Hepatocyte (in vitro differentiated cells): ENCODE measurements at places on chromosomes 13 and 19. TPM values are rescaled to one million over a fixed set of nuclear protein-coding genes. Genes with fewer than 3 reads are reported as not detected.

TEX101 gene
- not detected in 2 replicates for polyA plus RNA-seq

SHISA2 gene
- polyA plus RNA-seq, result 1.0 and 1.1 TPM in 2 replicates

ZNF471 gene
- 1.7 and 2.5 TPM in 2 replicates for polyA plus RNA-seq

FCER2 gene
- not detected in 2 replicates for polyA plus RNA-seq

TNNT1 gene
- 32.1 and 86.4 TPM in 2 replicates for polyA plus RNA-seq

GAPDHS gene
- polyA plus RNA-seq, result not detected in 2 replicates

PLVAP gene
- 2.5 and 5.3 TPM in 2 replicates for polyA plus RNA-seq

ZNF541 gene
- polyA plus RNA-seq, result 0.05 and 0.84 TPM in 2 replicates

MAST1 gene
- polyA plus RNA-seq, result 0.22 and 0.54 TPM in 2 replicates

GRCh38 chr19:14649020-14649419, 25.6 kb downstream of the ADGRE3 start:
- no peak overlapping the region for H3K27ac ChIP-seq
- no peak for DNase-seq
- no peaks in the 10 kb centered on the region for H3K4me1 ChIP-seq
- no peaks in the 10 kb centered on the region for H3K27me3 ChIP-seq
- H3K4me3 ChIP-seq, result no peak overlapping the region
- no peaks in the 10 kb centered on the region for H3K36me3 ChIP-seq

GRCh38 chr13:34731486-34731885, 210.6 kb upstream of the NBEA start:
- DNase-seq, result no peak
- no peaks in the 10 kb centered on the region for H3K27me3 ChIP-seq
- no peak overlapping the region for H3K27ac ChIP-seq
- no peaks in the 10 kb centered on the region for H3K36me3 ChIP-seq
- no peaks in the 10 kb centered on the region for H3K4me1 ChIP-seq
- H3K4me3 ChIP-seq, result no peak overlapping the region

DNA sequence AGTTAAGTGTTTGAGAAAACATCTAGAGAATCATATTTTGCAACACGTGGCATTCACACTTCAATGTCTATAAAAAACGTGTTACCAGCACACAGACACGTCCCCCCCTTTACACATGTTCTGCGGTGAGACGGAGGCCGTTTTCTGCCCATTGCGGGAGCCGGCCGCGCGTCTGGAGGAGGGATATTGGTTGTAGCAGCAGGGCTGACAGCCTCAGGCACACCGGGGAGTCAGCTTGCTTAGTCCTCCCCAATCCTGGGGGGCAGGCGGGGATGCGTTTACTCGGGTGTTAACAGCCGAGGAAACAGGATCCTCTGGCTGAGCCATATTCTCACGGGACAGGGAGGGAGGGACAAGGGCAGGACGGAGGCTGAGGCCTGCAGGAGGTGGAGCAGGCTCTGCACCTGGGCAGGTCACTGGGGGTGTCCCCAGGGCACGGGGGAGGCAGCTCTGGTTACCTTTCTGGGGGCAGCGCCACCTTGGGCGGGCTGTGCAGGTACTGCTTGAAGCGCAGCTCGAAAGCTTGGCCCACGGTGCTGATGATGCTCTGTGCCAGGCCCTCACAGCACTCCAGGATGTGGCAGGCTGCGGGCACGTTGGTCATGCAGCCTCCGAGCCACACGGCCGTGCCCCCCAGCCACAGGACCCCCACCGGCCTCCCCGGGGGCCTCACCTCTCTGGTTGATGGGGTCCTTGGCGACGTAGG, 25.0 kb downstream of the SHC2 start:
- no peak for DNase-seq
- H3K27me3 ChIP-seq, result no peaks in the 10 kb centered on the region
- no peak overlapping the region for H3K27ac ChIP-seq
- no peaks in the 10 kb centered on the region for H3K4me1 ChIP-seq

GRCh38 chr19:17843292-17843827, 4.4 kb downstream of the JAK3 start:
- peaks cover 21% of the 10 kb centered on the region for H3K27me3 ChIP-seq
- H3K27ac ChIP-seq, result no peak overlapping the region
- H3K4me3 ChIP-seq, result no peak overlapping the region
- H3K36me3 ChIP-seq, result no peaks in the 10 kb centered on the region
- no peak for DNase-seq

- DNase-seq, result no peak
- peaks cover 8% of the 10 kb centered on the region for H3K4me1 ChIP-seq
- H3K4me3 ChIP-seq, result no peak overlapping the region
- H3K36me3 ChIP-seq, result no peaks in the 10 kb centered on the region
- no peaks in the 10 kb centered on the region for H3K27me3 ChIP-seq
- H3K27ac ChIP-seq, result no peak overlapping the region
Measured at GRCh38 chr19:54154603-54155345, 4.7 kb downstream of the LENG1 start.

GRCh38 chr13:28820099-28821051, at the start of gene MTUS2:
Gene MTUS2, plus strand, starts transcription at chr13:28820339.
- peak within 1 kb of the TSS; percentile 70 for H3K4me3 ChIP-seq
- H3K4me1 ChIP-seq, result peaks cover 13% of the 10 kb centered on the region

GRCh38 chr19:8609279-8610040, 1.1 kb downstream of the ADAMTS10 start:
- peak overlapping the region; percentile 63 for H3K4me3 ChIP-seq
- H3K4me1 ChIP-seq, result peaks cover 6% of the 10 kb centered on the region
- DNase-seq, result peak; percentile 78
- H3K27ac ChIP-seq, result peak overlapping the region; percentile 91

DNA sequence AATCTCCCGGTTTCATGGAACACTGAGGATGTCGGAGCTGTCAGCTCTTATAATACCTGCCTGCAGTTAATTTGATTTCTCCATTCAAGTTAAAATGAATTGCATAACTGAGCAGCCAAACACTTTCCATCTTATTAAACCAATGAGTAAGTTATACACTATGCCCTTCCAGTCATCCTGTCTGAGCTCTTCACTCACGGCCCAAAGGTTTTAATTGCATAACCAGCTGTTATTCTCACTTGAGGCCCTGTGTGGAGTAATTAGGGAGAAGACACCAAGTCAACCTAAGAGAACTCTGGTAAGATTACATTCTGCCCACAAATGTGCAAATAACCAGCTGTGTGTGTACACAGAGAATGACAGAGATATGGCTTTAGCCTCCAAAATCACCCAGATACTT, 303.5 kb downstream of the TBC1D4 start:
- no peaks in the 10 kb centered on the region for H3K4me1 ChIP-seq
- H3K27me3 ChIP-seq, result no peaks in the 10 kb centered on the region

DNA sequence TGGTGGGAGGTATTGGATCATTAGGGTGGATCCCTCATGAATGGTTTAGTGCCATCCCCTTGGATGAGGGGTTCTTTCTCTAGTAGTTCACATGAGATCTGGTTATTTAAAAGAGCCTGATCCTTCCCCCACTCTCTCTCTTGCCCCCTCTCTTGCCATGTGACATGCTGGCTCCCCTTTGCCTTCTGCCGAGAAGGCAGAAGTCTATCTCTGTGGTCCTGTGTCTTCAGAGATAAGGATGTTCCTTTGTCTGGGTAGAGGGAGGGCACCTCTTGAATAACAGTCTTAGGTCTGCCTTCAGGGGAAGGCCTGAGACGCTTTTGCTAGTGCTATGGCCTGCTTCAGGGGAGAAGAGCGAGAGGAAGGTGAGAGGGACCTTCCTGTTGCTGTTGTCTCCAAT, 2.0 kb upstream of the ZDHHC20 start:
- H3K27me3 ChIP-seq, result no peaks in the 10 kb centered on the region
- DNase-seq, result no peak
- no peak overlapping the region for H3K27ac ChIP-seq
- no peak overlapping the region for H3K4me3 ChIP-seq
- H3K4me1 ChIP-seq, result peaks cover 8% of the 10 kb centered on the region
- H3K36me3 ChIP-seq, result no peaks in the 10 kb centered on the region

DNA sequence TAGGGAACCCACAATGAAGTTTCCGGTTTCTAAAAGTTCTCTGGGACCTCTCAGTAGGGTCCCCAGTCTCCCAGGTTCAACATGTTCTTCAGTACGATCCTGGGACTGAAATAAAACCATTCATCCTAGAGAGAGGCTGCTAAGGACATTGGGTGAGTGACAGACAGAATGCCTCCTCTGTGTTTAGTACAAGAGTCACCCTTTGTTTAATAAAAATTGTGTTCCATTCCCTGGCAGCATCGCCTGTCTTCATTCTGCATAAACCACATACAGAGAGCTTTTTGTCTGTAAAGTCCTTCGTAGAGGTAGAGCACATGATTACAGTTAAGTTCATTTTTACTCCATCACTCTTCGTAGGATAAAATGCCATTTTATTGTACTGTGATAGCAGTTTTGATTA, 95.3 kb upstream of the GPR12 start:
- H3K4me3 ChIP-seq, result no peak overlapping the region
- H3K36me3 ChIP-seq, result no peaks in the 10 kb centered on the region
- peaks cover 62% of the 10 kb centered on the region for H3K27me3 ChIP-seq
- H3K27ac ChIP-seq, result no peak overlapping the region
- DNase-seq, result no peak

- peak; percentile 66 for DNase-seq
- peaks cover 31% of the 10 kb centered on the region for H3K4me1 ChIP-seq
- no peaks in the 10 kb centered on the region for H3K27me3 ChIP-seq
- H3K27ac ChIP-seq, result peak overlapping the region; percentile 61
Measured at GRCh38 chr13:98509271-98510155, 67.4 kb downstream of the STK24 start.

GRCh38 chr19:33686687-33687480, 65.1 kb downstream of the CHST8 start:
- H3K36me3 ChIP-seq, result no peaks in the 10 kb centered on the region
- H3K27me3 ChIP-seq, result peaks cover 18% of the 10 kb centered on the region
- H3K27ac ChIP-seq, result no peak overlapping the region
- DNase-seq, result no peak
- no peaks in the 10 kb centered on the region for H3K4me1 ChIP-seq

DNA sequence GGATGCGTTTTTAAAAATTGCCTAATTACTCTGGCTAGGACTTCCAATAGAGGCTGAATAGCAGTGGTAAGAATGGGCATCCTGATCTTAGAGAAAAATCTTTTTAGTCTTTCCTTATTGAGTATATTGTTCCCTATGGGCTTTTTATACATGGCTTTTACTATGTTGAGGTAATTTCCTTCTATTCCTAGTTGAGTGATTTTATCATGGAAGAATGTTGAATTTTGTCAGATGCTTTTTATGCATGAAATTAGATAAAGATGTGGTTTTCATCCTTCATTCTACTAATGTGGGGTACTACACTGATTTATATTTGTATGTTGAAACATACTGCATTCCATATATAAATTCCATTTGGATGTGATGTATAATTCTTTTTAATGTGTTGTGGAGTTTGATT, 2673.8 kb downstream of the PCDH9 start:
- H3K4me1 ChIP-seq, result no peaks in the 10 kb centered on the region
- H3K4me3 ChIP-seq, result no peak overlapping the region
- H3K27ac ChIP-seq, result no peak overlapping the region

DNA sequence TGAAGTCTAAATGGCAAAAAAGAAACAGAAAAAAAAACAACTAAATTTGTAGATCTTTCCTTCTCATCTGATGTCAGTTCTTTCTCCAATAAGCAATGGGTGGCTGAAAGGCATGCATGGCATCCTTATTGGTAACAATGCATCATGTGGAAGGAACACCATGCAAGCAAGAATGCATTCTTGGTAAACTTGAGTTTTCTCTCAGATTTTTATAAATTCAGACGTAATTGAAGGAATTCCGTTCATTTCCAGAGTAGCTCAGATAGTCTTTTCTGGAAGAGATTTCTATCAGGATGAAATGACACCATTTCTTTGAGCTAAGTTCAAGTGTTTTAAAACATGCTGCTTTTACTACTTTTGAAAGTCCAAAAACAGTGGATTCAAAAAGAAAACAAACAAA, 373.0 kb downstream of the COG6 start:
- H3K4me3 ChIP-seq, result no peak overlapping the region
- H3K27ac ChIP-seq, result no peak overlapping the region
- H3K27me3 ChIP-seq, result no peaks in the 10 kb centered on the region
- H3K4me1 ChIP-seq, result no peaks in the 10 kb centered on the region
- no peaks in the 10 kb centered on the region for H3K36me3 ChIP-seq

DNA sequence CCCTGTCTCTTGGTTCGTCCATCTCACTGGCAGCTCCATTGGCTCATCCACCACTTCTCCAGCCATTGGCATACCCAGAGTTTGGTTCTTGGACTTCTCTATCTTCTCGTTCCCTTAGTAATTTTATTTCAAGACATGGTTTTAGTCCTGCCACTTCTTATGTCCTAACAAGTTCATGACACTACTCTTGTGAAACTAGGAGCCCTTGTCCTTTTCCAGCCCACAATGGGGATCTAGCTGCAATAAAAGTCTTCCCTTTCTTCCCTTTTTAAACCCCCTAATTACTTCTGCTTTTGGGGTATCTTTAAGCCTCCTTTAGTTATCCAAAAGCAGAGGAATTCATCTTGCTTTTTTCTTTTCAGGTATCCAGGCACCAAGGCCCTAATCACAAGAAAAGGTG, 2.9 kb upstream of the RCBTB2 start:
- H3K27me3 ChIP-seq, result no peaks in the 10 kb centered on the region
- no peak overlapping the region for H3K4me3 ChIP-seq
- no peak overlapping the region for H3K27ac ChIP-seq
- DNase-seq, result no peak
- peaks cover 9% of the 10 kb centered on the region for H3K4me1 ChIP-seq
- H3K36me3 ChIP-seq, result no peaks in the 10 kb centered on the region

GRCh38 chr19:42081584-42082203, 5.7 kb downstream of the ZNF574 start:
- H3K4me1 ChIP-seq, result peaks cover 9% of the 10 kb centered on the region
- no peak overlapping the region for H3K4me3 ChIP-seq
- DNase-seq, result peak; percentile 58
- peak overlapping the region; percentile 53 for H3K27ac ChIP-seq
- H3K27me3 ChIP-seq, result no peaks in the 10 kb centered on the region

DNA sequence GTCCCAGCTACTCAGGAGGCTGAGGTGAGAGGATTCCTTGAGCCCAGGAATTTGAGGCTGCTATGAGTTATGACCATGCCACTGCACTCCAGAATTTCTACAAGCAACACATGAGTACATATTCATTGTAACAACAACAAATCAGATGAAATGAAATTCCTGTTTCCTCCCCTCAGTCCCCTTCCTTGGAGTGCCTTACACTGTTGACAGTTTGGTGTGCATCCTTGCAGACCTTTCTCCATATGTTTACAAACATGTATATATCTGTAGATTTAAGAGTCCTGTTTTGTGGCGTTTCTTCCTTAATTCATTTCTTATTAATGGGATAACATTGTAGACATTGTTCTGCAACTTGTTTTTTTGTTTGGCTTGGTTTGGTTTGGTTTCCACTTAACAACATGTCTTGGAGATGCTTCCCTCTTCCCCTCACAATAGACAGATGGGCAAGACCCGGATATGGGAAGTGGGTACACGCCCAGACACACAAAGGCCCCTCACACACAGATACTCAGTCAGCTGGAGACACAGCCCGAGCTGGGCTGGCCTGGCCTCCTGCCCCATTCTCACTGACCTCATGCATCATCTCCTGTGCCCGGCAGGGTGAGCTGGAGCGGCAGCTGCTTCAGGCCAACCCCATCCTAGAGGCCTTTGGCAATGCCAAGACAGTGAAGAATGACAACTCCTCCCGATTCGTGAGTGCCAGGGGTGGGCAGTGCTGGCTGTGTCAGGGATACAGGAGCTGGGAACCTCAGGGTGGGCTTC, 21.7 kb downstream of the MYH14 start:
- no peak overlapping the region for H3K4me3 ChIP-seq
- no peaks in the 10 kb centered on the region for H3K27me3 ChIP-seq
- H3K27ac ChIP-seq, result no peak overlapping the region
- DNase-seq, result no peak

GRCh38 chr19:28999724-29000433, 213.1 kb downstream of the UQCRFS1 start:
- H3K27ac ChIP-seq, result no peak overlapping the region
- H3K4me3 ChIP-seq, result no peak overlapping the region
- H3K36me3 ChIP-seq, result no peaks in the 10 kb centered on the region
- no peaks in the 10 kb centered on the region for H3K27me3 ChIP-seq
- H3K4me1 ChIP-seq, result peaks cover 3% of the 10 kb centered on the region
